Activated CD8-positive, alpha-beta memory T cell treated with anti-CD3 and anti-CD28 coated beads for 4 hours (primary cell): ENCODE measurements at places on chromosomes 16 and 17.

DNA sequence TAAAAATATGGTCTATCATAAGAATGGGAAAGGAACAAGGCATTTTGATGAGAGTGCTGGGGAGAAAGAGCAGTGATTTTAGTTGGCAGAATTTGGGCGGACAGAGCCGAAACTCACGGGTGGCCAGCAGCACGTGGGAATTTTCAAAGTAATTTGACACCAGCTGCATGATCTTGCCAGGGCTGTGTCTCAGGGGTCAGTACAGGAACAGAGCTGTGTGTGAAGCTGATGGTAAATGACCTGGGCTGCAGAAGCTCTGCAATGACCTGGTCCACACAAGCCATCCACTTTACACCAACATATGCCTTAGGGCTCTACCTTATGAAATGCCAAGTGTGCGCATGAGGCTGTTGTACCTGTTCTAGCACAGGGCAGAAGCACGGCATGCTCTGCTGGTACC is 112.0 kb downstream of the ZFHX3 start:
- DNase-seq, result no peak

- no peak for DNase-seq
These were observed 1537.1 kb upstream of the GOT2 start for GRCh38 chr16:60271025-60271771.

GRCh38 chr16:6018848-6019489 is 921.4 kb upstream of the EEF2KMT start:
- no peak for DNase-seq

- DNase-seq, result no peak
These were observed 16.5 kb upstream of the SPPL2C start for GRCh38 chr17:45828171-45828570.

DNA sequence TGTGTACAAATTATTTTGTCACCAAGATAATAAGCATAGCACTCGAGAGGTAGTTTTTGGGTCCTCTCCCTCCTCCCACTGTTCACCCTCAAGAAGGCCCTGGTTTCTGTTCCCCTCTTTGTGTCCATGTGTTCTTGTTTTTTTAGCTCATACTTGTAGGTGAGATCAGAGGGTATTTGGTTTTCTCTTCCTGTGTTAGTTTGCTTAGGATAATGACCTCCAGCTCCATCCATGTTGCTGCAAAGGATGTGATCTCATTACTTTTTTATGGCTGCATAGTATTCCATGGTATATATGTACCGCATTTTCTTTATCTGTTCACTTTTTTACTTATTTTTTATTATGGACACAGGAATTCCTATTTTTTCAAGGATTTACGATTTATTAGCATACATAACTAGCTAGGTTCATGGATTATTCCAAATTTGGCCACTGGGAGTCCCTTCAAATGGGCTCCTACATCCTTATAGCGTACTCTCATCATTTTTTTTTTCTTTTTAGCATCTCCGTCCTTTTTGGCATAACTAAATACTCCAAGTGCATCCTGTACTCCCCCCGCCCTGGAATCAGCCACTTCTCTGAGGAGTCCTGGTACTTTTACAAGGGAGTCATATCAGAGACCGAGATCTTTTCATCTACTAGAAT is 7.3 kb downstream of the TADA2A start:
- DNase-seq, result no peak

- DNase-seq, result no peak
These were observed 6.2 kb upstream of the ZFHX3 start for GRCh38 chr16:73054125-73054484.

DNA sequence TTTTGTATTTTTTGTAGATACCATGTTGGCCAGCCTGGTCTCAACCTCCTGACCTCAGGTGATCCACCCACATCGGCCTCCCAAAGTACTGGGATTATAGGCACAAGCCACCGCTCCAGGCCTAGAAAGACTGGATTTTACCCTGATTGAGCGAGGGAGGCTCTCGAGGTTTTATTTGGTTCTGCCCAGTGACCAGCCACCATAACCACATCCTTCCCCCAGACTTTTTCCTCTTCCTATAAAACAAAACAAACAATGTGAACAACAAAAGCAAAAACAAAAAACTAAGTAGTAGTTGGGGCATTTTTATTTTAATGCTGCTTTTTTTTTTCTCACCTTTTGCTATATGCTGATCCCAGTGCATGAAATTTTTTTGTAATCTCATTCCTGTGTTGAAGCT is 509.6 kb downstream of the MAF start:
- no peak for DNase-seq

DNA sequence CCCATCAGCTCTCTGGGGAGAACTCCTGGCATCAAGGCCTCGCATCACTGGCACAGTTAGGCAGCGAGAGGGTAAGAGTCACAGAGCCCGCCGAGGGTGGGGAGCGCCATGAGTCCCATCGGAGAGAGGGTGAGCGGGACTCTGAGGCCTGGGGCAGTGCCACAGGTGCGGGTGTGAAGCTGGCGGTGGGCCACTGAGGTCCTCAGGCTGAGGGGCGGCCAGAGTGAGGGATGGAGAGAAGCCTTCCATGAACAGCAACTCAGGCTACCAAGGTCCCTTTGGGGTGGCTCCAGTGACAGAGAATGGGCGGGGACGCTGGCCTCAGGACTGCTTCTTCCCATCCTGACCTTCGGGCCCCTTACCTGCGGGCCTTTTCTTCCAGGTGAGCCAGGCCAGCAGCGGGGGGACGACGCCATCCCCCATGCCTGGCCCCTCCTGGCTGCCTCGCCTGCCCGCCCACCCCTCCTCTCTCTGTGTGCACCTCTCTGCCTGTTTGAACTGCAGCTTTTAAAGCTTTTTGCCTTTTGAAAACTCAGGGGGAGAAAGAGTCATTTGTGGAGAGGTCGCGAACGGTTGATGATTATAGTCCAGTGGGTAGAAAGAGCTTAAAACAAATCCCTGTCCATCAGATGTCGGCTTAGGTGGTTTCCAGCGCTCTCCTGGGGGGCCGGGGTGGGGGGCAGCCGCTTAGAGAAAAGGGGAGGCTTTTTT is 149.3 kb upstream of the GSE1 start:
- no peak for DNase-seq

DNA sequence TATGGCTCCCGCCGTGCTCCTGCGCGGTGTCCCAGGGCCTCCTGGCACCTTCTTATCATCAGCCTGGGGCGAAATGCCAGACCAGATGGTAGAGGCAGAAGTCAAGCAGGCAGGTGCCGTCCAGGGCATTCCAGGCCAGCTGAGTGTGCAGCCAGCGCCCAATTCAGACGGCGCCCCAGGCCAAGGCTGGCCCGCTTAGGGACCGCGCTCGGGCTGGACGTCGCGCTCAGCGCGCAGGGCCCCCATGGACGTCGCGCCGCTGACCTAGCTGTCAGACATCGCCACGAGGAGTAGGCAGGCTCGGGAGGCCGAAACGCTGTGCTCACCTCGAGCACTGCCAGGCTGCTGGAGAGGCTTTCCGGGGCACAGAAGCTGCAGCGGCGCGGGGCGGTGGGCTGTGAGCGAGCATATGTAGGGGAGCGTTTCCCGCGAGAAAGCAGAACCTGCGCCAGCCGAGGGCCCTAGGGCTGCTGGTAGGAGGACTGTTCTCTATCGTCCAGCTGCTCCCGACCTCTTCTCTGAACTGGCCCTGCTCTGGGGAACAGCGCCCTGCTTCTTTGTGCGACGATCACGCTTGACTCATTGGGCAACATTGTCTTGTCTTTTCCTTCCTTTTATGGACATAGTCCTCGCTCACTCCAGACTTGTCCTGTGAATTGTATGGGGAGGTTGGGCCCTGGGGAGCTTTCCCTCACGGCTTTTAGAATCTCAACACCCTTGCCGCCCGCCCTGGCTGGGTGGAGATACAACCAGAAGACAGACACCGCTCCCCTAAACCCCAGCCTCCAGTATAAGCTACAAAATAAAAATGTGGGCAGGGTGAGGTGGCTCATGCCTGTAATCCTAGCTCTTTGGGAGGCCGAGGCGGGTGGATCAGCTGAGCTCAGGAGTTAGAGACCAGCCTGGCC is 8.4 kb upstream of the CA4 start:
- DNase-seq, result no peak

GRCh38 chr16:85466304-85466700 is 146.8 kb upstream of the GSE1 start:
- DNase-seq, result no peak

GRCh38 chr17:9628509-9628908 is 16.8 kb upstream of the USP43 start:
- DNase-seq, result no peak

DNA sequence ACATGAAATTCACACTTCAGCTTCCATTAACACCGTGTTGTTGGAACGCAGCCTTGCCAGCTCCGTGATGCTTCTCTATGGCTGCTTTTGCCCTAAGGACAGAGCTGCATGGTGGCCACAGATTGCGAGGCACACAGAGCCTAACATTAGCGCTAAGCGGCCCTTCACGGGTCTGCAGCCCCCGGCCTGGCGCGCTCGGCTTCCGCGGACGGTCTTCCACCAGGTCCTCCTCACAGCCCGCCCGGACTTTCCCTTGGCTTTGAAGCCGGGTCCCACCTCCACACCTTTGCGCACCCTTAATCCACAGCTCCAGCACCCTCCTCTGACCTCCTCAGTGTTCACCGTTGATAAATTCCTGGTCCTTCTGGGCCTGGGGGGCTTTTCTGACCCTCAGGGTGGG is 19.6 kb downstream of the SCGB1C2 start:
- no peak for DNase-seq

DNA sequence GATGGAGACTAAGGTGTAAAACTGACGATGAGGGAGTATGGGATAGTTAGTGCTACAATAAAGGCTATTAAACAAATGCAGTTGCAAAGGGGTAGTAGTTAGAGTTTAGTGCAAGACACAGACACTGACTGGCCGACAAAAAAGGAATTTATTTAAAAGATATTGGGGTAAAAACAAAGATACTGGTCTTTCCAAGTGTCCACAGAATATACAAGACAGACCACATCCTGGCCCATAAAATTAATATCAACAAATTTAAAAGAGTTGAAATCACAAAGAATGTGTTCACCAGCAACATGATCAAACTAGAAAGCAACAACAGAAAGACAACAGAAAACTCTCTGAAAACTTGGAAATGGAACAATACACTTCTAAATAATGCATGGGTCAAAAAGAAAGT is 54.7 kb downstream of the CFDP1 start:
- no peak for DNase-seq

DNA sequence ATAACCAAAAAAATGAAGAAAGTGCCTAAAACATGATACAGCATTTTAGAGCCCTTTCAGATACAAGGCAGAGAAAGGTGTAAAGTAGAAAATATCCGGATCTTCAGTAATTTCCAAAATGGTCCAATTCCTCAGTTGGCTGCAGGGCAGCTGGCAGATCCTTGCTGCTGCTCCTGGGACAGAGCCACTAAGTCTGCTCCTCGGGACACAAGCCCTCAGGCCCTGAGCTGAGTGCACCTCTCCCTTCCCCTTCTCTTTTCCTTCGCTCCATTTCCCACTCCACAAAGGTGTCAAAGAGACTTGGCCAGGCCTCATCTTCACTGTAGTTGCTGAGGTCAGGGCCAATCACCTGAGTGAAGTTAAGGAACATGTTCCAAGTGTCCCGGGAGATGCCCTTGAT is 40.5 kb downstream of the DCUN1D3 start:
- DNase-seq, result no peak

DNA sequence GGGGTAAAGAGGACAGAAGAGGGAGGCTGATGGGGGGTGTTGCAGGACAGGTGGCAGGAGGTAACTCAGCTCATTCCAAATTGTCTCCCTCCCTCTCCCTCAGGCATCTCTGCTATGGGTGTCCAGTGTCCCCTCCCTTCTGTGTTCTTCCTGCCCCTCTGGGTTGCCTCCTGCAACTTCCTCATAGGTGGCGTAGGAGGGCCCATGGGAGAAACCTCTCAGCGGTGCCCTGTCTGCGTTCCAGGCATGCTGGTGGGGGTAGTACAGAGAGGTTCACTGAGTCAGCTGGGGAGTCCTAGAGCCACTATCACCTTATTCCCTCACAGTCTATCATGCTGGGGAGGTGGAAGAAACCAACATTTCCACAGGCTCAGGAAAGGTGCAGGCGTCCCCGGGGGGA is 14.7 kb upstream of the ODF4 start:
- DNase-seq, result no peak

DNA sequence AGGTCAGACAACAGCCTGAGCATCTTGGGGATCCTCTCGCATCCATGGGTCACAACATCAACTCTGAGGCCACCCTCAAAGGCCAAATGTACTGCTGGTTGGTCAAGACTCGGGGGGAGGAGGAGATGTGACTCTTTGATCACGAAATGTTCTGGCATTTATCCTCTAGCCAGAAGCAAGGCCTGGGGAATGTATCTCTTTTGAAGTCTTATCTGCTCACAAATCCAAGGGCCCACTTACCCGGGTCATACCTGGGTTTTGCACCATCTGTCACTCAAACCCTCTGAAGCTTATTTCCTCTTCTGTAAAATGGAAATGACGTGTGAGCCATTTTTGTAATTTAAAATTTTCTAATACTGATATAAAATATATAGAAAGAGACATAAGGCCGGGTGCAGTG is 13.2 kb downstream of the CA7 start:
- DNase-seq, result no peak

DNA sequence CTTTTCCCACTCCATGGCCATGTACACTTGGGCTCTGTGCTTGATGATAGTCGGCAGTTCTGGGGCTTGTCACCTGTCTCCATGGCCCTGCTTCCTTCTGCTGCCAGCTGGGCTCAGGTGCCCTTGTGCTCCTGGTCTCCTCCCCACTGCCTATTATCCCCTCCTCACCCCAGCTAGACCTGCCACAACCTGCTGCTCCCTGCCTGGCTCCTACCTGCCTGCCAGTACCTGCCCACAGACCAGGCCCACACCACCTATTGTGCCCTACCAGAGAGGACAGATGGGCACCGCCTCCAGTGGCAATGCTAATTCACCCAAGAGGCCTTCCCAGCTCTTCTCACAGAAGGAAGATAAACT is 538 bp upstream of the RAPGEFL1 start:
- no peak for DNase-seq

DNA sequence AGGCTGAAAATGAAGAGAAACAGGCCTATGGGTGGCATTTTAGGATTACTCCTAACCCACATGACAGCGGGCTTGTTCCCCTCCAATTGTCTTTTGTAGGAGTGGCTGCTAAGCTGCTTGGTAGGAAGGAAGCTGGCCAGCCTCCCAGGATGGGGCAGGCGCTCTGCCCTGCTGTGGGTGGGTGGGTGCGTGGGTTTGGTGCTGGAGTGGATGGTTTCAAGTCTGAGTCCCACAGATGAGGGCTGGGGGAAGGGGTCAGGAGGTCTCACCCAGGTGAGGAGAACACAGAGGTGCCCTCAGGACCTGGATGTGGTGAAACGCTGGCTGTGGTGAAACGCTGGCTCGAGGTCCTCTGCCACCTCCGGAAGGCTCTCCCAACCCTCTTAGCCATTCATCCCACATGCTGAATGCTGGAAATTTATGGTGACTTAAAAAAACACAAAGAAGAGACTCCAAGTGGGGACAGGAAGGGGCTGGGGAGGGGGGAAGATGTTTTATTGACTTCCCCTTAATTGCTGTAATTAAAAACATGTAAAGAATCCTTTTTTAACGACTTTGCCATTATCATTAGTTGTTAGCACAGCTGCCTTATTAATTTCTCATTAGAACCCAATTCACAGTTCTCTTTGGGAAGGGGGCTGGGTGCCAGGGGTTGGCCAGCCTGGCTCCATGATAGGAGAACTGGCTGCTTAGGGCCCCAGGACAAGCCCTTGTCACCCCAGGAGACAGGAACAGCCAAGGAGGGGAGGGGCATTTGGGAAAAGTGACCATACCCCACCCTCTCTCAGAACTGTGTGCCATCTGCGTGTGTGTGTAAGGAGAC is 153.5 kb upstream of the CDC42EP4 start:
- DNase-seq, result no peak

- DNase-seq, result no peak
These were observed 3.7 kb downstream of the TMEM98 start for GRCh38 chr17:32931686-32932085.

GRCh38 chr16:70604407-70605282 is 41.7 kb upstream of the IL34 start:
- no peak for DNase-seq

GRCh38 chr16:70432723-70433457 is 6.0 kb downstream of the ST3GAL2 start:
- no peak for DNase-seq
